ENCODE measurements at places on chromosomes 4 and X. TPM values are rescaled to one million over a fixed set of nuclear protein-coding genes. Genes with fewer than 3 reads are reported as not detected.

GRCh38 chr4:80207172-80207583, 9.9 kb downstream of the PRDM8 start:
- DNase-seq, result no peak

GRCh38 chr4:74578329-74578728, 133.4 kb downstream of the AREG start:
- DNase-seq, result no peak

- no peak for DNase-seq
Observed at GRCh38 chr4:54189140-54189539, 40.0 kb upstream of the PDGFRA start.

The PAGE2 gene
- 0.29 TPM for total RNA-seq
